ENCODE measurements at places on chromosomes 1 and 21. TPM values are rescaled to one million over a fixed set of nuclear protein-coding genes. Genes with fewer than 3 reads are reported as not detected.

ADAM30 gene
- total RNA-seq, result not detected

RABGGTB gene
- 111 TPM for total RNA-seq

GBP5 gene
- not detected for total RNA-seq

CCDC30 gene
- 6.9 TPM for total RNA-seq

FTCD gene
- 1.4 TPM for total RNA-seq

DNA sequence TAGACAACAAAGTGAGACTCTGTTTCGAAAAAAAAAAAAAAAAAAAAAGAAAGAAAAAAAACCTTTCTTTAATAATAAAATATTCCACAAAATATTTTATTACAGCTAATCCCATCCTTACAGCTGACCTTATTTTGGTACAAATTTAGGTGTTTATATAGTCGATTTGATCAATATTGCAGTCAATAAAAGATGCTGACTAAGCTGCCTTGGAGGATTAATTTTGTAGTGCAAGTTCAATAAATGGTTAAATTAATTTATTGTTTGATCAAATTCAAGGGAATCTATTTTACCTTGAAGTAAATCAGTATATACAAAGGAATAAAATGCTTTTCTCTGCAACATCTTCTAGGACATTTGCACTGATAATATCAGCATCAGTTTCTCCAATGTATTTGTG, 1764.3 kb downstream of the NCAM2 start:
- H3K27ac ChIP-seq, result no peak overlapping the region
- no peaks in the 10 kb centered on the region for H3K4me1 ChIP-seq
- no peak overlapping the region for H3K4me3 ChIP-seq
- H3K27me3 ChIP-seq, result no peaks in the 10 kb centered on the region
- H3K36me3 ChIP-seq, result no peaks in the 10 kb centered on the region
- DNase-seq, result no peak

- peaks cover 26% of the 10 kb centered on the region for H3K4me1 ChIP-seq
- H3K27me3 ChIP-seq, result no peaks in the 10 kb centered on the region
- H3K27ac ChIP-seq, result no peak overlapping the region
- H3K36me3 ChIP-seq, result no peaks in the 10 kb centered on the region
Observed at GRCh38 chr1:3473381-3473844, 18.9 kb downstream of the ARHGEF16 start.

- no peak overlapping the region for H3K27ac ChIP-seq
- DNase-seq, result no peak
- no peaks in the 10 kb centered on the region for H3K27me3 ChIP-seq
- H3K4me1 ChIP-seq, result no peaks in the 10 kb centered on the region
- H3K4me3 ChIP-seq, result no peak overlapping the region
Observed at GRCh38 chr1:186535388-186536133, 74.6 kb upstream of the PDC start.

DNA sequence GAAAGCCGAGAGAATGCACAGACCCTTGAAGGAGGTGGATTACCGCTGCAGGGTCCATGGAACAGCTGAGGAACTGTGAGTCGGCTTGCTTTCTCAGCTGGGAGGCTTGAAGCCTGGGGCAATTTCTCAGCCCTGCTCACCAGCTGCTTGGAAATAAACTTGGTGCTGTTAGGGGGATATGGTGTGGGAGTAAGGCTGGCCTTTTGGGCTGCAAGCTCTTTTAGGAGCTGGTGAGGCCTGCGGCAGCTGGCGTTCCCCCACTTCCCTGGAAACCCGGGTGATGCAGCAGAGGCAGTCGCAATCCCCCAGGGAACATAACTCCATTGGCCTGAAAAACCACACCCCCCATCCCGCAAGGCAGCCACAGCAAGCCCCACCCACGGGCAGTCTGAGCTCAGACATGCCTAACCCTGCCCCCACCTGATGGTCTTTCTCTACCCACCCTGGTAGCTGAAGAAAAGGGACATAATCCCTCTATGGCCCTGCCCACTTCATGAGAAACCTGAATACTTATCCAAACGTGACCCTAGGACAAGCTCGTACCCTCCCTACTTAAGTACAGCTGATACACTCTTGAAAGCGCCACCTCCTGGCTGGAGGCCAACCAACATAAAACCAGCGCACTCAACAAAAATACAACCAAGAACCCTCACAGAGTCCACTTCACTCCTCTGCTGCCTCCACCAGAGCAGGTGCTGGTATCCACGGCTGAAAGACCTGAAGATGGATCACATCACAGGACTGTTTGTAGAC, 1995.8 kb downstream of the NCAM2 start:
- no peak overlapping the region for H3K27ac ChIP-seq
- no peaks in the 10 kb centered on the region for H3K4me1 ChIP-seq
- no peak for DNase-seq
- no peaks in the 10 kb centered on the region for H3K27me3 ChIP-seq

- DNase-seq, result no peak
- H3K4me1 ChIP-seq, result peaks cover 4% of the 10 kb centered on the region
- H3K36me3 ChIP-seq, result peaks cover 6% of the 10 kb centered on the region
- H3K4me3 ChIP-seq, result no peak overlapping the region
- no peak overlapping the region for H3K27ac ChIP-seq
Observed at GRCh38 chr1:81693316-81693715, 107.4 kb upstream of the ADGRL2 start.

DNA sequence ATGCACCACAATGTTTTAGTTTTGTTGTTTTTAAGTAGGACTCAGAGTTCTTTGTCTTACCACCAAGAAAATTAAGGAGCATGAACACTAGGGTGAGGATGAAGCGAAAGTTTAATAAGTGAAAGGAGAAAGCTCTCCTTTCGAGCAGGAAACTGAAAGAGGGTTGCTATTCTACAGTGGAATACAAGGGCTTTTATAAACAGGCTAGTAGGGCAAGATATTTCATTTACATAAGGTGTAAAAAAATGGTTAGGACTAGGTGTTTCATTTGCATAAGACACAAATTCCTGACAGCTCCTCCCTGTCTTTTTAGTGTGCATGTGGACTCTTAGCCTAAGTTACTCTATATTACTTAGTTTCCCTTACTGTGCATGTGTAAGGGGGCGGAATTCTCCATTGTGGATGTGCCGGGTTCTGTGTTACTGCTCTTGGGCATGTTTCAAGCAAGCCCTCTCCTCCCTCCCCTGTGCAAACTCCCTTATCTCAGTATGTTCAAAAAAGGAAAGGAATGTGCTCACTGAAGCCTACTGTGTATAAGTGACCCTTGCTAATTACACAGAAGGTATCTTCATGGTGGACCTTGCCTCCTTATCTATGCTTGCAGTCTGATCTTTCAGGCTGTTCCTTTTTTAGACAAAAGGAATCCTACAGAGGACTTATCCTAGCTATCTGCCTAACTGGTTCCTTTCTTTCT, 7.3 kb downstream of the TSHB start:
- no peak overlapping the region for H3K4me3 ChIP-seq
- no peaks in the 10 kb centered on the region for H3K27me3 ChIP-seq
- no peaks in the 10 kb centered on the region for H3K36me3 ChIP-seq
- no peak for DNase-seq
- H3K4me1 ChIP-seq, result no peaks in the 10 kb centered on the region

DNA sequence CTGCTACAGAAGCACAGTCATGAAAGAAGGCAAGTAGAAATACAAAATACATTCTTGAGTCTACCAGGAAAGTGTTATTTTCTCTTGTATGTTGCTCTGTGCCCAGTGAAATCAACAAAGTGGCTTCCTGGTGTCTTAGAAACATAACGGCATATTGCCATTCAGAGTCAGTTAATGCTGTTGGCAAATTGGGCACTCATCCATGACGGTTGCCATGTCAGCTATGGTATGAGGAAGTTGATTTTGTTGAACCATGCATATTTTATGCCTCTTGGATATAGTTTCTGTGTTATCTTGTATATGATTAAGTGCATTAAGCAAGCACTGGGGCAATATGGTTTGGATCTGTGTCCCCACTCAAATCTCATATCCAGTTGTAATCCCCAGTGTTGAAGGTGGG, 153.1 kb upstream of the CXADR start:
- no peak overlapping the region for H3K4me3 ChIP-seq
- no peak for DNase-seq
- no peaks in the 10 kb centered on the region for H3K27me3 ChIP-seq
- H3K4me1 ChIP-seq, result no peaks in the 10 kb centered on the region

DNA sequence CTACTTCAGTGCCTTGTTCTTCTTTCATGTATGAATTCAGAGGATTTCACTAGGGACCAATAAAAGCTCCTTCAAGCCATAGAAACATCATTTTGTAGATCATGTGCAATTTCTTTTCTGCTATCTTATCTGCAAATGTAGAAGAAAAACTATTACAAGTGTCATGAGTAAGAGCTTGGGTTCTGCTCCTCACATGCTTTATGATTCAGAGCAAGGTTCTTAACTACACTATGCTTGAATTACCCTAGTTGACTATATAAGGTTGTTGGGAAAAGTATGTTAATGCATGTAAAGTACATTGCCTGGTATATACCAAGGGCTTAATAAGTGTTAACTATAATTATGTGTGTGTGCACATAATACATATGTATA, 91.4 kb upstream of the S1PR1 start:
- H3K4me3 ChIP-seq, result no peak overlapping the region
- no peaks in the 10 kb centered on the region for H3K36me3 ChIP-seq
- DNase-seq, result no peak
- H3K27ac ChIP-seq, result no peak overlapping the region
- no peaks in the 10 kb centered on the region for H3K27me3 ChIP-seq
